Activated T-cell treated with anti-CD3 and anti-CD28 coated beads for 48 hours (primary cell): ENCODE measurements at places on chromosomes 2 and 18.

DNA sequence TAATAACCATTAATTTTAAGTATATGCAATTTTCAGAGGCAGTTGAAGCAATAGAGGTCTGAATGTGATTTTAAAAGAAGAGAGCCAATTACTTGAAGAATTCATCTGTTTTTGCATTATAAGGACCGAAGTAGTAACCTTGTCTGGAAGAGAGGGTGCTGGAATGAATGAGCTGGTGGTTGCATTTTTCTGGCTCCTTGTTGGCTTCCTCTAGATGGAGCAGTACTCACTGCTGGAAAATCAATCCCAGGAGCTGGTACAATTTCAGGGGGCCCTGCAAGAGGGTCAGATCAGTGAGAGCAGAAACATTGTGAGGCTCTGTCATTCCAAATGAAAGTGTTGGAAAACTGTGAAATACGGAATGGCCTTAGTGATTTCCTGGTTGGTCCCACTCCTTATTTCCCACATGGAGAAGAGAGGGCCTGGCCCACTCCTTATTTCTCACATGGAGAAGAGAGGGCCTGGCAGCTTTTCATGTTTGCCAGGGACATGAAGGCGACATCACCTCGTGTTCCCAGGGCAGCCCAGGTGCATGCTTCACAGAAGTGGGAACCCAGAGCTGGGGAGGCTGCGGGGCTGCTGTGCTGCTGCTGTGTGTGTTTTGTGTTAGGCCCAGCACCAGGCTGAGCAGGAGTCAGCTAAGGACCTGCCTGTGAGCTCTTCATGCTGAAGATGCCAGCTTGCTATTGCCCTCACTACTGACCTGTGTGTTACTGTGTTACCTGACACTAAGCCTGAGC lies 197.4 kb downstream of the SNTG2 start:
- no peak for DNase-seq

GRCh38 chr2:119730671-119731177 lies 29.0 kb upstream of the PTPN4 start:
- no peak for DNase-seq

DNA sequence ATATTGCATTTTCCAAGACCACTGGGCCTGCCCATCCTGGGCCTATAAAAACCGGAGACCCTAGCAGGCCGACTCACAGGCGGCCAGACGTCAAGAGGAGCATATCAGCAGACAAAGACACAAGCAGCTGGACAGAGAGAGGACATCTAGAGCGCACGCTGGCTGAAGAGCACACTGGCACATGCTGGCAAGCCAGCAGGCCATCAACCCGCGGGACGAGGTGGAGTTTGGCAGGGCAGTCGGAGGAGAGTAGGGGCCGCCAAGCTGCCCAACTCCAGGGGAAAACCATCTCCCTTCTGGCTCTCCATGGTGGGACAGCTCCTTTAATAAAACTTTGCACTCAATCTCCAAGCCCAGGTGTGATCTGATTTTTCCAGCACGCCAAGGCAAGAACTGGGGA lies 36.6 kb upstream of the RAB27B start:
- DNase-seq, result no peak

- no peak for DNase-seq
These were observed 98.9 kb upstream of the ATP8B1 start for GRCh38 chr18:57901825-57902589.

- peak; percentile 78 for DNase-seq
These were observed at the start of gene RNF144A for GRCh38 chr2:6917071-6917760. Gene RNF144A, plus strand, starts transcription at chr2:6917412. Its CDS starts 79,515 bp downstream, at chr2:6996927.

DNA sequence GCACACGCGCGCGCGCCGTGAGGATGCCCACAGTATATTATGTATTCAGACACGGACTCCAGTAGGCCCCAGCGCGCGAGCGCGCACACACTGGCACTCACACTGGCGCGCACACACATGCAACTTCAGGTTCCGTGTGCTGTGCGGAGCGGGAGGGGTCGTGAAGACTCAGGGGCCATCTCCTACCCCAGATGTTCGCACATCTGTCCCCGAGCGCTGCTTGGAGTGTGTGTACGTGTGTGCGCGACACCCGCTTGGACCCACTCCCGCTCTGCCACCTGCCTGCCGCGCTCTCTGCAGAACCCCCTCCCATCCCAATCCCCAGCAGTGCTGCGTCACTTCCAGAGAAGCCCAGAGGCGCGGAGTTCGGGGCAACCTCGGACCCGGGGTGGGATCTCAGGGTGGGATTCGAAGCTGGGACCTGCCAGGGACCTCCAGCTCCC lies 2.6 kb downstream of the NRP2 start:
- DNase-seq, result no peak

DNA sequence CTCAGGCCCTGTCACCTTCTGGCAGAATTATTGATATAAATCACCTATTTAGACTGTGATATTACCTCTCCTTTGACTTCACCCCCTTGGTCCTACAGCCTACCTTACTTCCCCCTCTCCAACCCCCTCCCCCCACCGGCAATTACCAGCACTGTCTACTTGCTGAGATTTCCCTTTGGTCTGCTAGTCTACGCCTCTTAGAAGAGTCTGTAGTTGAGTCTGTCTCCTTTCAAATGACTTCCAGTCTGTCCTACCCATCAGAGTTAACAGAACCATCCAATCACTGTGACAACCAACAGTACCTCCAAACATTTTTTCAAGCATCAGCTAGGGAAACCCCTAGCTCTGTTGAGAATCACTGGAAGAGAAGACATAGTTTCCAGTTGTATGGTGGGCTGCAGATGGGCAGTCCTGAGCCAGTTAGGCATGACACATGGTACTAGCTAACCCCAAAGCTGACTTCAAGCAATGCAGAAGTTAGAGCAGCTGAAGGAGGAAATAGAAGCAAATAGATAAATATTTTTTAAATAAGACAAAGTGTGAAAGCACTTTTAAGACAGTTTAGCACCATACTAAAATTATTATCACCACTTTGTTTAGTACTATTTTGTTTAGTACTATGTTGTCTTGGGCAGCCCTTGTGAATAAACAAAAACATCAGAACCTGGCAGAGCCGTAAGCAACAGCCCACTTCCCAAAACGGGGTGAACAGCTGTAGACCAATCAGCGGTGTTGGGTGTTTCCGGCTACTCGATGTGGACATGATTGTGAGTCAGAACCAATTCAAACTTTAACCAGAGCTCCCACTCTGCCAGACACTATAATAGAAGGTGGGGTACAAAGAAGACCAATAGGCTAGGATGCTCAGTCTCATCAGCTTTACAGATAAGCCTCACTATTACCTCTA lies 2.7 kb upstream of the ASNSD1 start:
- no peak for DNase-seq
